ENCODE measurements at places on chromosomes 3 and 15. TPM values are rescaled to one million over a fixed set of nuclear protein-coding genes. Genes with fewer than 3 reads are reported as not detected.

- no peak for DNase-seq
Measured at GRCh38 chr3:132406587-132406986, 10.7 kb upstream of the DNAJC13 start.

The GOLGA8S gene
- total RNA-seq, result 0.07 TPM

The TFRC gene
- total RNA-seq, result 131 TPM

The CIB2 gene
- 37.1 TPM for total RNA-seq

DNA sequence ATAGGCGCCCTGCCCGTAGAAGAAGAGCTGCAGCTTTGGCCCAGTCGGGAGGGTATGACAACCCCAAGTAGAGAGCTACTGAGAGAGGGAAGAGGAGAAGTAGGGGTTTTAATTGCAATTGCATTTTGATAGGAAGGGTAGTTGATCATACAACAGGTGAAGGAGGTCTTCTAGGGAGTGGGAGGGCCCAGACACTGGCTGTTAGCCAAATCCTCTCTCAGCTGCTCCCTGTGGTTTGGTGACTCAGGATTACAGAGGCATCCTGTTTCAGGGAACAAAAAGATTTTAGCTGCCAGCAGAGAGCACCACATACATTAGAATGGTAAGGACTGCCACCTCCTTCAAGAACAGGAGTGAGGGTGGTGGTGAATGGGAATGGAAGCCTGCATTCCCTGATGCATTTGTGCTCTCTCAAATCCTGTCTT is 408.9 kb upstream of the THBS1 start:
- DNase-seq, result peak; percentile 87

GRCh38 chr3:68007621-68008226 is 353.3 kb upstream of the SUCLG2 start:
- peak; percentile 69 for DNase-seq

The ADAMTSL3 gene
- total RNA-seq, result 0.77 TPM

- no peak for DNase-seq
Measured at GRCh38 chr15:44537735-44538240, 841 bp downstream of the EIF3J start.

GRCh38 chr3:31579828-31580227 is 47.1 kb downstream of the STT3B start:
- DNase-seq, result no peak

Data from H9 (cell line).